ENCODE measurements at places on chromosomes 11 and 22.

DNA sequence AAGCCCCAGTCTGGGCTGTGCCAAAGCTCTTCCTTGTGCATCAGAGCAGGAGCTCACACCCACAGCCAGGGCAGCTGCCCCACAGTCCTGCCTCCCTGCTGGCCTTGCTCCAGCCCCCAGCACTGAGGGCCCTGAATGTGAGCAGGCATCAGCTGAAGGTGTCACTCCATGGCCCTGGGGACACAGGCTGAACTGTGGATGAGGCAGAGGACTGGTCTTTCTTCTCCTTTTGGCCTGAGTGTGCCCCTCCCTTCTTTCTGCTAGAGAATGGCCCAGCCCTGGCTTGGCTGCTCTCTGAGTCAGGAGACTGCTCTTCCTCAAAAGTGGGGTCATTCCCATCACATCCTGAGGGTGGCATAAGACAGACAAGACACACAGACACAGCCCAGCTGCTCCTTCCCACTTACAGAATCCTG, 16.2 kb downstream of the OTOG start:
- no peak for DNase-seq

DNA sequence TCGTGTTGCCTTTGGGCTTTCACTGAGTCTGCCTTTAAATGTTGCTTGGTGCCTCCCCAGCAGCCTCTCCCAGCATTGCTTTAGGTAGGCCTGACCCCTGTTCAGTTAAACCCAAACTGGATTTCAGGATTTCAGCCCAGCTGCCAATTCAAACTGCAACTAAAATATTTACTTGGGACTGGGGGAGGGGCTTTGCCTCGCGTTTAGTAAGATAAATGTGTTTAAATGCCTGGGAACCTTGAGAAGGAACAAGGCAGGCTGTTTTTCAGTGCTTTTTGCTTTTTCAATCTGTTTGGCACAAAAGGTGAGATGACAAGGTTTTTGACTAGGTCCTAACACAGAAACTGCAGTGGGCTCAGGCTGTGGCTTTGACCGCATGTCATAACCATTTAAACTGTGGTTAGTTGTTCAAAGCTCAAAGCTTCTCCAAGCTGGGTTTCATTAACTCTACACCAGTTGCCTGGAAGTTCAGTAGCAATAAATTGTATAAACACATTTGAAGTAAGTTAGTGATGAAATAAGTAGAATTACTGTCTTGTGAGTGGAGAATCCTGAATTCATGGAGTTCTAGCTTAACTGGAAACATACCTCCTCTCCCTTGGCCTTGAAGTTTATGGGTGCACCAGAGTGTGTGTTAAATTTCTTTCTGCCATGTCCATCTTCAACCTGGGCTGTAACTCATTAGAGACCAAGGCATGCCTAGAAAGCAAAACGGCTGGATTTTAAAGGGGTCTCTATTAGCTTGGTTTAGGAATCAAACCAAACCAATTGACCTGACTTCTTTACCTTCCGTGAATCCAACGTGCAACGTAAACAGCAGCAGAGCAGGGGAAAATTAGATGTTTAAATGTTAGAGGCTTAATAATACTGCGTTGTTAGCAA, 3.6 kb downstream of the PKNOX2 start:
- DNase-seq: no peak

DNA sequence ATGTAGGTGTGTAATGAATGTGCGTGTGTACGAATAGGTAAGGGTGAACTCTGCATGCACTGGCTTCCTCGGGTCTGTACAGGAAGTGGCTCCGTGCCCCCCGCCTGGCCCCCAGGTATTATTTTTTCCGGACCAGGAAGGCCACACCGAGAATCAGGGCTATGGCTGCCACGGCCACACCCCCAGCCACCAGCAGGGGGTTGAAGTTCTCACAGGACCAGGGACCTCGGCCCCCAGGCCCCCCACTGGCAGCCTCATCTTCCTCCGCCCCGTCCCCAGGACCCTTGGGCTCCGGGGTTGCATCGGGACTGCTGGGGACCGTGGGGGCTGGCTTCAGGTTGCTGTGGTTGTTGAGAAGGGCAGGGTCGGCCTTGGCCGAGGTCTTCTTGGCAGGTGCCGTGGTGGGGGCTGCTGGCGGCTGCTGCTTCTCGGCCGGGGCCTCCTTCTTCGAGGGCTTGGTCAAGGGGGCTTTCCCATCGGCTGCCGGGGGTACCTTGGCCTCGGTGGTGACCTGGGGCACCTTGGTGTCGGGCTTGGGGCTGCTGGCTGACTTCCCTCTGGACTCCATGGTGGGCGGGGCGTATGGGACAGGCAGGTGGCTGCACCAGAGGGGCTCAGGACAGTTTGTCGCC, 1.8 kb downstream of the CEND1 start:
- no peak for DNase-seq

DNA sequence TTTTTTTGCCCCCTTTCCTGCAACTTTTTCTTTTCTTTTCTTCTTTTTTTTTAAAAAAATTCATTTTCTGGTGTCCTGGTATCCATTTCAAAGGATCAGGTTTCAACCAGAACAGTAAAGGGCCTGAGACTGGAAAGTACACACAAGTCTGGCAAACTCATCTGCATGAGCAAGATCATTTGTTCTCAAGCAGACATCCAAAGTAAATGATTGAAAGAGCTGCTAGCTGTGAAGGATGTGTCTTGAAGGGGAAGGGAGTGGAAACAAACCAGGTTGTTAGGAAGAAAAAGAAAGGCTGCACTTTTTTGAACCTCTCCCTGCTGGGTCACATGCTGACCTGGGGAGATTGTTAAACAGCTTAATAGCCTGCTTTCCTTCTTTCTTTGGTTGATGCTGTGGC, 5.3 kb downstream of the YAP1 start:
- peak; percentile 83 for DNase-seq

GRCh38 chr11:47161134-47161854, 15.4 kb downstream of the ARFGAP2 start:
- DNase-seq: peak; percentile 36

DNA sequence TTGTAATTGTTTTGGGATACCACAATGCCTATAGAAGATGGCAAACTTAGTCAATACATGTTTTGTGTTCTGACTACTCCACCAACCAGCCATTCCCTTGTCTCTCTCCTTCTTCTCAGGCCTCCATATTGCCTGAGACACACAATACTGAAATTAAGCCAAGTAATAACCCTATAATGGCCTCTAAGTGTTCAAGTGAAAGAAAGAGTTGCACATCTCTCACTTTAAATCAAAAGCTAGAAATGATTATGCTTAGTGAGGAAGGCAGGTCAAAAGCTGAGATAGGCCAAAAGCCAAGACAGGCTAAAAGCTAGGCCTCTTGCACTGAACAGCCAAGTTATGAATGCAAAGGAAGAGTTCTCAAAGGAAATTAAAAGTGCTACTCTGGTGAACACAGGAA, 318.7 kb downstream of the TTC28 start:
- no peak for DNase-seq

GRCh38 chr22:45804986-45805325, 133.3 kb downstream of the ATXN10 start:
- peak; percentile 80 for DNase-seq

DNA sequence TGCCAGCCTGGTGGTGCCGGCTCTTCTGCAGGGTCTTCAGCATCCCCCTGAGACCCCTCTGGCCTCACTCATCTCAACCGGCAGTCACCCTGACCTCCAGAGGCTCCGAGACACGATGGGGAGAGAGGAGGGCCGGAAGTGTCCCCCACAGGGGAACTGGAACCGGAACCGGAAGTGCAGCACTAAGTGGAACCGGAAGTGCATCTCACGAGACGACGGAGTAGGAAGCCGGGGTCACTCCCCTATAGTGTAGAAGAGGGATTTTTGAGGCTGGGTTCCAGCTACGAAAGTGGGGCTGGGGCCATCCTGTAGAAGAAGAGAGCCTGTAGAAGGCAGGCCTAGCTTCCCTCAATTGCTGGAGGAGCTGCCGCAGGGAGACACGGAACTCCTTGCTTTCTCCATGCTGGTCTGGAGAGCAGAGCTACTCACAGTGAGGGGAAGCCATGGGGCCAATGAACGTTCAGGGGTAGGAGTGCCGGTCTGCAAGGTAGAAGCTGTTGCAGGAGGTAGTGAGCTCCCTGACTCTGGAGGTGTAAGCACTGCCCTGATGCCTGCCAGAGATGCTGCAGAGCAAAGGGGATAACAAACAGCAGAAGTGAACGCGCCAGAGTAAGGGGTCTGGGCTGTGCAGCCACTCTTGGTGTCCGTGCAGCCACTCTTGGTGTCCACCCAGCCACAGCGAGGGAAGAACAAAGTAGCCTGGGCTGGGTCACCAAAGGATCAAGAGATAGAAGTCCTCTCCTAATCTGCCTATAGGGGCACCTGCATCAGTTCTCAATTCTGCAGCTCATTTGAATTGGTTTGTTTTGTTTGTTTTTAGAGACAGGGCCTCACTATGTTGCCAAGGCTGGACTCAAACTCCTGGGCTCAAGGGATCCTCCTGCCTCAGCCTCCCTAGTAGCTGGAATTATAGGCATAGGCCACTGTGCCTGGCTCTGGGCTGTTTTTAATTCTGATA, 21.9 kb downstream of the SCUBE1 start:
- DNase-seq: no peak

DNA sequence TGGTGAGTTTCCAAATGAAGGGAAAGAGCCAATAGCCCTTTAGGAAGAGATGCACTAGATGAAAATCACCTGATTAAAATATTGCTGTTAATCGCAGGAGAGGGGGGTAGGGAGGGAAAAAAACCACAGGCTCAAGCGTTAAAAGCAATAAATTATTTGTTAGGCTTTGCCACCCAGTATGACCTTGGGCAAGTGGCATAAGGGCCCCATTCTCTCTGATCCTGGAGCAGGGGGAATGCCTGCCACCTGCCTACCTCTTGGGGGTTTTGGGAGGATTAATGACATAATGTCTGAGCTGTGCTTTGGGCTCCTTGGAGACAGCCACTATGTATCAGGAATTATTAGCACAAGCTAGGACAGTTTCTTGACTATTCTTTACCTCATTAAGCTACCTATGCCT, 80.0 kb downstream of the ZNRF3 start:
- DNase-seq: no peak

GRCh38 chr22:21698430-21699329, 32.9 kb downstream of the PPIL2 start:
- DNase-seq: no peak

GRCh38 chr22:30832407-30832987, 136.1 kb downstream of the MORC2 start:
- DNase-seq: no peak

GRCh38 chr11:30580573-30580972, 5.6 kb downstream of the MPPED2 start:
- no peak for DNase-seq

DNA sequence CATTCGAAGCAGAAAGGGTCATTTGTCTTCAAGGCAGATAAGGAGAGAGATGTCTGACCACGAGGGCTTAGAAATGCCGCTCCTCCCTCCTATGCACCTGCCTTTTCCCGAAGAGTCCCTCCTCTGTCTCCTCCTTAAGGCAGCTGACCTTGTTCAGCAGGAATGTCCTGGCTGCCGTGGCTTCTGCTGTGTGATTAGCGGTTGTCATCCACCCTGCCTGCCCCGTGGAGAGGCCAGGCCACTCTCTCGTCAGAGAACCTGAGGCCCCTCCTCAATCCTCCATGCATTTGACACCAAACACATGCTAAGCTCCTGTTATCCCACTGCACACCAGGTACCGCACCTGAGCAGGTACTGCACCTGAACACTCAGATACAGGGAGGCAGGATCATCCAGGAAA, 834.6 kb downstream of the TBC1D22A start:
- no peak for DNase-seq

- DNase-seq: no peak
These were observed 149.6 kb upstream of the OPCML start for GRCh38 chr11:133681901-133682300.

DNA sequence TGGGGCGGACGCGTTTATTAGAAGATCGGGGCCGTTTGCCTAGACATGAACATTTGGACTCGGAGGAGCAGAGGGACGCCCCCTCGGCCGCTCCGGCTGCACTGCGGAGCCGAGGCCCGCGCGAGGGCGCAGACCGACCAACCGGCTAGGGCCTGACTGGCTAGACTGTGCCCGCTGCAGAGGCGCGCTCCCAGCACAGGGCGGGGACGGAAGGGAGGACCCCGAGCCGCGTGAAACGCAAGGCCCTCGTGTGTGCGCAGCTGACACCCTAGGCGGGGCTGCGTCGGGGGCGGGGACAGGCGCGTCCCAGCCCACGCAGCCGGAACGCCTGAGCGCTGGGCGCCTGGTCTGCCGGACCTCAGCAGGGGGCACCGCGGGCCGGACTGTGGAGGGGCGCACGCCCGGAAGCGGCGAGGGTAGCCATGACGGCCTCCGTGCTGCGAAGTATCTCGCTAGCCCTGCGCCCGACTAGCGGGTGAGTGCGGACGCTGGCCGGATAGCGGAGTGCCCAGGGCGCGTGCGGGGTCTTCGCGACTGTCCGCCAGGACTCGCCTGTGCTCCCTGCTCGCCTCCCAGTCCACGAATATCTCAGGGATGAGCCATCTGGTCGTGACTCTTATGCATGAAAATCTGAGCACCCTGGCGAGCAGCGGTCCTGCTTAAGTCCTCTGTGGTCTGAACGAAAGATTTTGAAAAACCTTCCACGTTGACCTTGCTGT, at the start of gene MRPL40:
MRPL40 (plus strand) TSS at position 413 of the 719 bp plus-strand sequence; CDS start at position 423, 10 bp downstream.
- DNase-seq: peak; percentile 83

- DNase-seq: no peak
These were observed 1.4 kb downstream of the MICAL2 start for GRCh38 chr11:12111549-12112520.

- no peak for DNase-seq
These were observed 45.5 kb downstream of the CELSR1 start for GRCh38 chr22:46491946-46492345.

GRCh38 chr11:5197536-5197935, 2.9 kb downstream of the OR51V1 start:
- no peak for DNase-seq
